ENCODE measurements at places on chromosomes 4 and X.

DNA sequence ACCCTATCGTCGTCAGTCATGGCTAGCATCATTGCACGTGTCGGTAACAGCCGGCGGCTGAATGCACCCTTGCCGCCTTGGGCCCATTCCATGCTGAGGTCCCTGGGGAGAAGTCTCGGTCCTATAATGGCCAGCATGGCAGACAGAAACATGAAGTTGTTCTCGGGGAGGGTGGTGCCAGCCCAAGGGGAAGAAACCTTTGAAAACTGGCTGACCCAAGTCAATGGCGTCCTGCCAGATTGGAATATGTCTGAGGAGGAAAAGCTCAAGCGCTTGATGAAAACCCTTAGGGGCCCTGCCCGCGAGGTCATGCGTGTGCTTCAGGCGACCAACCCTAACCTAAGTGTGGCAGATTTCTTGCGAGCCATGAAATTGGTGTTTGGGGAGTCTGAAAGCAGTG, 1.6 kb downstream of the ZCCHC12 start:
- no peak for DNase-seq

DNA sequence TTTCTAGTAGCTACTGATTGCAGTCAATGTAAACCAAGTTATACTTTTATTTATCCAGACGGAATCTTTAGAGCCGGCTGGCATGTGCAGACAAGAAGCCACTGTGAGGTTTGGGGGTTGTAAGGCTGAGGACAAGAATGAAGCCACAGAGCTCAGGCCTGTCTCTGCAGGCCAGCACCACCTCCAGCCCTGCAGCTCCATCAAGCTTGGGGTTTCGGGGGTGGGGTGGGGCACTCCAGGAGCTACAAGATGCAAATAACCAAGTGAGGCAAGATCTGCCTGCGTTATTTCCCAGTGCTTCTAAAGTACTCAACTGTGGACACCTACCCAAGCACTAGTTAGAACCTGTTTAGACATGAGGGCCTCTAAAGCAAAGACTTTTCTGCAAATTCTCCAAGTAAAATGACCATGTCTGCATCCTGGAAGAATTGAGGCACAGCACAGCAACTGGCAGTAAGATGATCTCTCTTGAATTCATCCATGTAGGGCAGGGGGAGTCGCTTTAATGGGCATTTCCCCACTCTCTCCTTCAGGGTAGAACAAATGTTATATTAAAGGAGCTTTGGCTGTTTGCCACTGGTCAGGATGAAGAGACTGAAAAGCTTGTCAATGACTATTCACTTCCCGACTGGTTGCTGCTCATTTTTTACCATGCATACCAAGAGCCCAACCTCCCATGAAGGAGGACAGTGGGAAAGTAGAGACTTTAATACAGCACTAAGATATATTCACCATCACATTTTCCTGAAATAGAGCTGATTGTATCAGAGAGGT, 222.5 kb downstream of the MGST2 start:
- DNase-seq = no peak

- DNase-seq = no peak
These were observed 2506.6 kb downstream of the ARAP2 start for GRCh38 chr4:33737726-33738125.

DNA sequence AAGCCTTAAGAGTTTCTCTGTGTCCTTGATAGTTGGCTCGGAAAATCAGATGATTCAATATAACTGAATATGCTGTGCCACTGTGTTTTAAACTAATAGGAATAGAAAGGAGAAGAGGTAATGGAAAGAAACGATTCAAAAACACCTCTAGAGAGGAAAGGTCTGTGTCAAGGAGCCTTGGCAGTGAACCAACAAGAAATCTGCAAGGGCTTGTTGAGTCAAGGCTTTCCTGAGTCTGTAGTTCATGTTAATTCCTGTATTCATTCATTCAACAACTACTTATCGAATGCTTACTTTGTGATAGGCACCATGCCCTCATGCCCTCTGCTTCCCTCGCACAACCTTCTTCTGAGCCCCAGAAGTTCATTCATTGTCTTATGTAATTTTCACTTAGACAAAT, 336.0 kb downstream of the PDHA2 start:
- no peak for DNase-seq

GRCh38 chrX:105150557-105150956, 69.9 kb downstream of the TEX13A start:
- no peak for DNase-seq

DNA sequence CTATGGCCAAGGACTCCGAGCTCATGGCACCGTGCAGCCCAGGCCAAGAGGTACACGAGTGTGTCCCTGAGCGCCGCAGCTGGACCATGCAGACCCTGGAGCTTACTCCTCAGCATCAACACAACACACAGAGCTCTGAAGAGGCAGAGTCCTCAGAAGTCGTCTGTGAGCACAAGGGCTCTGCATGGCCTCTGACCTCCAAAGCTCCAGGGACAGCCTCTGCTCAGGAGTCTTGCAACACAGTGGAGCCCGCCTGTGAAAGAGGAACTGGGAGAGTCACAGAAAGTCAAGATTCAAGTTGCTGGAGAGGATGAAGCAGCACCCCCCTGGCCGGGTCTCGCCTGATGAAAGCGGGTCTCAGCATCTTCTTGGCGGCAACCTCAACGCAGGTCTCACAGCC, 2.9 kb downstream of the LRPAP1 start:
- no peak for DNase-seq

DNA sequence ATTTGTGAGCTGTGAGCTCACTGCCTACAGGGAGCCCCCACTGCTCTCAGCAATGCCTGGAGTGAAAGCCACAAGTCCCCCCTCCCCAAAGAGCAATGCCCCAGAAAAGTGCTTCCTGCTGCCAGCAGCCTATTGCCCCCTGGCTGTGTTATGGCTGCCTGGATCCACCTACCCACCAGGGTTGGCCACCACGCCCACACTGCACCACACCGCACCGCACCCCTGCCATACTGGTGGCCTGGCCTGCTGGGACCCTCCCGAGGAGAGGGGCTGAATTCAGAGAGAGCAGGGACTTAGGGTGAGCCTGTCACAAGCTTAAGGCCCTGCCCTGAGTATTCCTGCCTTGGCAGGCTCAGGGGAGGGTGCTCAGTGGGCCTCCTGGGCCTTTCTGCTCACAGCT, 4.3 kb downstream of the CFAP99 start:
- no peak for DNase-seq

DNA sequence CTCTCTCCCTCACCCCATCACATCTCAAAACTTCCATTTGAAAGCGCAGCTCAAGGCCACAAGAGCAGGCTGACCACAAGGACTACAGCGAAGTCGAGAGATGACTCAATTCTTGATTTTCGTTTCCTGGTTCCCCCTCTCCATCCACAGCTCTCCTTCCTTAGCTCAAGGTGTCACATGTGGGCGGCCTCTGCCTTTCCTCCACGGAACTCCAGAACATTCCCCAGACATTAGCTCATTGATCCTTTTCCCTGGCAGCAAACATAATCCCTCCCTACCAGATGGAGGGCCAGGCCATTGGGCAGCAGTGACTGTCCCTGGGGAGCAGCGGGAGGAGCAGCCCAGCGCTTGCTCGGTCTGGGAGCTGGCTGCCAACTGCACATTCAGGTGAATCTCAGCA, 56.3 kb downstream of the CCDC149 start:
- DNase-seq = no peak

DNA sequence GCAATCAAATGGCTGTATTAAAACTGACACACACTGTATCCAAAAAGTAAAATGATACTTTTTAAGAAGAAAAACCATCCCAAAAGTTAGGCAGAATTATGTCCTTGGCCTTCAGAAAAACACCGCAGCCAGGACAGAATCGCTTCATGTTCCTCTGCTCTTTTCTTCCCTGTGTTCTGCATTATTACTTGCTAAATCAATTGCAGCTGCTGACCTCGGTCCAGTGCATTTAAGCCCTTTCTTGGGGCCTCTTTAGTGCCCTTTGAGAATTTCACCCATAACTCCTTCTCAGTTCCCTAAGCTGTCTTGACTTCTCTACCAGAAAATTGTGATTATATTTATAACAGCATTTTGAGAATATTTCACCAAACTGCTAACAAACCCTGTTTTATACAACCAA, 696.9 kb downstream of the PCDH7 start:
- no peak for DNase-seq

DNA sequence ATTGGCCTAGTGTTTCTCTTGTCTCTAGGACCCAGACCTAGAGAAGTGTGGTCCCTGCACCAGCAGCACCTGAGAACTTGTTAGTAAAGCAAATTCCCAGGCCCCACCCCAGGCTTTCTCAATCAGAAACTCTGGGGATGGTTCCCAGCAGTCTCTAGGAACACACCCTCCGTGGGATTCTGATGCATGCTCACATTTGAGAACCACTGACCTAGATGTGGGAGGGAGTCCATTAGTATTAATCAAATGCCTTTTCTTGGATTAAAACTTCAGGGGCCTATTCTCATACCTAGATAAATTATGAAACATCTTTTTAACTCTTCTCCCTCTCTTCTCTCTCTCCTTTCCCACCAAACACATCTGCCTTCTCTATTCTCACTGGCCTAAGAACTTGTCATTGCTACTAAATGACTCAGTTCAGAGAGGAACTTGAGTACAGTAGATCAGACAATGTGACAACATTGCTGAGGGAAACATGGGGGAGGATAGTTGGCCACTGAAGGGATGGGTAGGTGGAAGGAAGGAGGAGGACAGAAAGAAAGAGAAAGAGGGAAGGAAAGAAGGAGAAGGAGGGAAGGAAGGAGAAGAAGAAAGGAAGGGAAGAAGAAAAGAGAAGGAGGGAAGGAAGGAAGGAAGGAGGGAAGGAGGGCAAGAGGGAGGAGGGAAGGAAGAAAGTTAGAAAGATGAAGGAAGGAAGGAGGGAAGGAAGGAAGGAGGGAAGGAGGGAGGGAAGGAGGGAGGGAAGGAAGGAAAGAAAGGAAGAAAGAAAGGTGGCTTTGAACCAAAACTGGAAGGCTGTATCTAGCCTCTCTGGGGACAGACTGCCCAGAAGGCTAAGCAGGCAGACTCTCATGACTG, 132.7 kb upstream of the MAP3K15 start:
- DNase-seq = no peak

All from HuH-7.5 (cell line).